ENCODE measurements at places on chromosomes 13 and 19.
A peak's percentile ranks its signal among the peaks of the same experiment; 100 is the strongest.

DNA sequence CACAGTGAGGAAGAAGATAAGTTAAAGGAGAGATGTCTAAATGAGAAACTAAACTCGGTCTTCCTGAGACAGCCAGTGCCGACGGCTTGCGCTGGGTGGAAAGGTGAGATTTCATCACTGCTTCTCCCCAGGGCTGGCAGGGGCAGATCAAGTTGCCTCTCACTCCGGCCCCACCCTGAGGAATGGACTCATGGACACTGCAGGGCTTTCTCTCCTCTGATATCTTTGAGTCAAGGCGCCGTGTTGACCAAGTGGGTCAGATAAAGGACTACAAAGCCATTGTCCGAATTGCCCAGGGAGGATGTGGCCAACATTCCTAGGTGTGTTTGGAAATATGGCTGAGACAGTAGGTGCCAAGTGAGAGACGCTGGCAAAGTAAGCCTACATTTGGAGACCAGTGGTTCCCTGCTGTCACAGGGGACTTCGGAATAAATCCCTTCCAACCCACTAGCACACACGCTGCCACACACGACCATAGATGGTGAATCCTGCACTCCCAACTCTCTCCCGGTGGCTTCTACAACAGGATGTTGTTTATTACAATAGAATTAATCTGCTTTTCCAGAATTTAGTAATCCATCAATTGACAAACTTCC lies 156.5 kb upstream of the TSC22D1 start:
- DNase-seq: no peak

- DNase-seq: no peak
Observed at GRCh38 chr19:47549261-47549862, 23.6 kb downstream of the ZNF541 start.

DNA sequence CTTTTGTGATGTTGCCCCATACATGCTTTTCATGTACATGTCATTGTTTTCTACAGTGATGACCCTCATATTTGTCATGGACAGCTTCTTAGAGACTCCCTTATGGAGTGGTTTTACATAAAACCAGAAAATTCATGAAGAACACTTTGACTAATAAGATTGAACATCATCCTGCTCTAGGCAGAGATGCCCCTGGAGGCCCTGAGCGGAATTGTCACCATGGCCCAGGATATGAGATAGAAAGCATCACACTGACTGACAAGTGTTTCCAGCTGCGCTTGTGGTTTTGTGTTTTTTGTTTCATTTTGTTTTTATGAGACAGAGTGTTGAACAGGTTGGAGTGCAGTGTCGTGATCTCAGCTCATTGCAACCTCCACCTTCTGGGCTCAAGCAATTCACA lies 22.2 kb downstream of the ZNF701 start:
- DNase-seq: no peak

GRCh38 chr19:11652056-11652455 lies 54.8 kb downstream of the ZNF627 start:
- DNase-seq: no peak

DNA sequence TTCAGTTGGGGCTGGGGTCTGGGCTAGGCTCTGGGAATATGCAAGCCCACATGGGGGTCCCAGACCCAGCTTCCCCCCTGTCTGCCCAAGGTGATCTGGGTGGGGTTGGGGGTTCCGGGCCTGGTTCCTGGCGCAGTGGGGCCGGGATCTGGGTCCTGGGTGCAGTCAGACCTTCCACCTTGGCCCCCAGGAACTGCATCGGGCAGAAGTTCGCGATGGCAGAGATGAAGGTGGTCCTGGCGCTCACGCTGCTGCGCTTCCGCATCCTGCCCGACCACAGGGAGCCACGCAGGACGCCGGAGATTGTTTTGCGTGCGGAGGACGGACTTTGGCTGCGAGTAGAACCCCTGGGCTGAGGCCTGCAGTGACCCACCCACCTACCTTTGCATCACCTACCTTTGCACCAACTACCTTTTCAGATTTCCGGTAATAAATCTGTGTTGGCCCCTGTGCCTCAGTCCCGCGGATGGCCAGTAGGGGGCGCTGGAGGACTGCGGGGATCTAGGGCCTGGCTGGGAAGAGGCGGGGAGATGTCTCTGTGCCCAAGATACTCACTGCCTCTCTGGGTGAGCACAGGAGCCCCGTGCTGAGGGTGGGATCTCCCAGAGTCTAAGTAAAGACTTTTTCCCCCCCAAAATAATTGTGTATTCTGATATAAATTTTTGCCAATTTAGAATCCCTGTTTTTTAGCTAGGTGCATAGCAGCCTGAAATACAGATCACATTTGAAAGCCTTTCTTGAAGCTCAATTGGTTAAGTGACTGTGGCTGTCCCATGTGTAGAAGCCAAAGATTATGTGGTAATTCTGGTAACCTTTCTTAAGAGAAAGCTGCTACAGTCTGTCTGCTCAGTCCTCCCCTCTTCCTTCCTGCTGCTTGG lies 11.5 kb upstream of the CYP4F3 start:
- DNase-seq: peak; percentile 20

GRCh38 chr19:49387936-49388372 lies at the start of gene KASH5:
KASH5 (plus strand) TSS chr19:49388249; CDS start chr19:49390884, 2,635 bp downstream.
- no peak for DNase-seq

- DNase-seq: no peak
Observed at GRCh38 chr19:43439032-43439708, 24.5 kb downstream of the TEX101 start.

DNA sequence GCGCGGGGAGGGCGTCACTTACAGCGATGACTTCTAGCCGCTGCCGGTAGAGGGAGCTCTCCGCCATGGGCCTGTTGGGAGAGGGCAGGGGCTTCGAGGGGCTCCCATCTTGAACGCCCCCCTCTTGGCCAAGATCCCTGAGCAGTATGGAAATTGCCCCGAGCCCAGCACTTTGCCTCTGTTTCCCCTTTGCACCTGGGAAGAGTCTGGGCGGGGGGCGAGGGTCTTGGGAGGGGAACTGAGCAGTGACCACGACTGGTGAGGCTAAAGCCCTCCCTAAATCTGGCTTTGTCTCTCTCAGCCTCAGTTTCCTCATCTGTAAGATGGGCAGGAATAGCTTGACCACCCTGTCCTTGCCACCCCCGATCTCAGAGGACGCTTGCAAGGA lies 2.8 kb downstream of the PALM3 start:
- no peak for DNase-seq

DNA sequence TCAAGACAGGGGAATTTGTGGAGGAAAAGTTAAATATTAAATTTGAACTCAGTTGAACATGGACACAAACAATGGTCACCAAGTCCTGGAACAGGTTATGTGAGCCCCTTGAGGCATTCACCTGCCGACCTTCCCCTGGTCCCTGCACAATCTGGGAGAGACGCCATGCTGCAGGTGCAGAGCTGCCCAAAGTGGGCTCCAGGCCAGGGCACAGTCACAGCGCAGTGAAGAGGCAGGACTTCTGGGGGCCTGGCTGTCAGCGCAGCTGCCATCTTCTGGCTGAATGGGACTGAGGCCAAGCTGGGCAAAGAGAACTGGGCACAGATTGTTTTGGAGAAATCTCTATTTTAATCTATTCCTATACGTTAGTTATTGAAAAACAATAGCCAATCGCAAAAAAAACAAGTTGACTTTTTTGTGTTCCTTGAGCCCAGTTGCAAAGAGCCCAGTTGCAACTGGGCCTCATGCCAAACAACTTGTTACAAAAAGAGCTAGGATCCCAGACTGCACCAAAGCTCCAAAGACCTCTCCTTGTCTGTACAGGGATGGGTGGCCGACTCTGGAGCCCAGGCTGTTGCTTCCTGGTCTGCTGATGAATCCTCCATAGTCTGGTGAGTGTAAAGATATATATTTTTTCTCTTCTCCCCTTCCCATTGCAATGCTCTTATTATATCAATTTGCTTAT lies 1.2 kb upstream of the ZNF626 start:
- DNase-seq: no peak

DNA sequence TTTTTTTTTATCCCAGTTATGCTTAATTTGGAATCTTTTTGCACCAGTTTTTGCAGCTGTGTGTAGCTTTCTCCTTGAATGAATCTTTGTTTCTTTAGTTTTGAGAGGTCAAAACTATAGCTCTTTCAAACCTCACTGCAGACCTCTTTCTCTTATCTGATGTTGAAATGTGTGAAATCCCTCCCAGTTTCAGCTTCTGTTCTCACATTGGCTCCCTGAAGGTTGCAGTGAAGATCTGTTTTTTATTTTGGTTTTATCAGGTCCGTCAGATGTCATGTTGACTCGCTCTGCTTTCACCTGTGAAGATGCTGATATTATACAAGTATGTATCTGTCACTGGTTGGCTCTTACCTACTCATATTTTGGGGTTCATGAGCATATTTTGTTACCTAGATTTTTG lies 372.0 kb downstream of the RFC3 start:
- DNase-seq: no peak

GRCh38 chr13:38850868-38851626 lies 139.6 kb downstream of the STOML3 start:
- DNase-seq: no peak

DNA sequence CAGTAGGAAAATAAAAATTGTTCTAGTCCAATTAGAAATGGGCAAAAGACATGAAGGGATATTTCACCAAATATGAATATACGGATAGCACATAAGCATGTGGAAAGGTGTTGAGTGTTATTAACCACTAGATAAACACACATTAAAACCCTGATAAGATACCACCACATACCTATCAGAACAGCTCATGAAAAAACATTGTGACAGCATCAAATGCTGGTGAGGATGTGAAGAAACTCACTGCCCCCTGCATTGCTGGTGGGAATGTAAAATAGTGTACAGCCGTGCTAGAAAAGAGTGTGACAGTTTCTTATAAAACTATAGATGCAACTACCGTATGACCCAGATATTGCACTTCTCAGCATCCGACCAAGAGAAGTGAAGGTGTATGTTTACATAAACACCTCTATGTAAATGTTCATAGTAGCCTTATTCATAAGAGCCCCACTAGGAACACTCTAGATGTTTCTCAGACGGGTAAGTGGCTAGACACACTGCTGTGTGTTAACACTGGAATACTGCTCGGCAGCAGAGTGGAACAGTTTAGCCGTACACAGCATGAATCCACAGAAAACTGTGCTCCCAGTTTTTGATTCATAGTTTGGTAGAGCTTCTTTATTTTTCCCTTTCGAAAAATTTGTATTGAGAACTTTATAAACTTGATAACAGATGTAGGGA lies 321.1 kb downstream of the MYO16 start:
- DNase-seq: no peak

DNA sequence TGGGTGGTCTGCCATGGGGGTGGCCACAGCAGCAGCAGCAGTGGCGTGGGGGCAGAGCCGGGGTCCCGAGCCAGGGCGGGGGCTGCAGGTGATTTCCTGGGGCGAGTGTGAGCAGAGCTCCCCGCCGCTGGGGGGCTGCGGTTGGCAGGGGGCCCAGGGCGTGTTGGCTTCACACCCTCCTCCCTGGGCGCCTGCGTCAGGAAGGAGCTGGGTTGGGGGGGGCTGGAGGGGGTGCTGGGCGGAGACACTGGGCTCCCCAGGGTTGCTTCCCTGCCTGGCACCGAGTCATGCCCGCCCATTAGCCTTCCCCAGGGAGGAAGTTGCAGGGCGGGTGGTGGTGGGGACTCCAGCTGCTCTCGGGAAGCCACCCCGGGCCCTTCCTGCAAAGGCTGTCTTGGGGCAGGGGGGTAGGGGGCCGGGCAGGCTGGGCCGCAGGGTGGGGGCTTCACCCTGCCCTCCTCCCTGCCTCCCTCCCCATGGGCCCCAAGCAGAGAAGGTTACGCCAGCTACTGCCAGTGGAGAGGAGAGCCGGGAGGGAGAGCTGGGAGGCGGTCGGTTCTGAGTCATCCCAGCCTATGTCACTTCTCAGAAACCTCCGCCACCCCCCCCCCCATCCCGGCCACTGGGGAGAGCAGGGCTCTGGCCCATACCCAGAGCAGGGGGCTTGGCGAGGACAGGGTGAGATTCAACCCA lies 4.6 kb downstream of the MIDN start:
- no peak for DNase-seq

DNA sequence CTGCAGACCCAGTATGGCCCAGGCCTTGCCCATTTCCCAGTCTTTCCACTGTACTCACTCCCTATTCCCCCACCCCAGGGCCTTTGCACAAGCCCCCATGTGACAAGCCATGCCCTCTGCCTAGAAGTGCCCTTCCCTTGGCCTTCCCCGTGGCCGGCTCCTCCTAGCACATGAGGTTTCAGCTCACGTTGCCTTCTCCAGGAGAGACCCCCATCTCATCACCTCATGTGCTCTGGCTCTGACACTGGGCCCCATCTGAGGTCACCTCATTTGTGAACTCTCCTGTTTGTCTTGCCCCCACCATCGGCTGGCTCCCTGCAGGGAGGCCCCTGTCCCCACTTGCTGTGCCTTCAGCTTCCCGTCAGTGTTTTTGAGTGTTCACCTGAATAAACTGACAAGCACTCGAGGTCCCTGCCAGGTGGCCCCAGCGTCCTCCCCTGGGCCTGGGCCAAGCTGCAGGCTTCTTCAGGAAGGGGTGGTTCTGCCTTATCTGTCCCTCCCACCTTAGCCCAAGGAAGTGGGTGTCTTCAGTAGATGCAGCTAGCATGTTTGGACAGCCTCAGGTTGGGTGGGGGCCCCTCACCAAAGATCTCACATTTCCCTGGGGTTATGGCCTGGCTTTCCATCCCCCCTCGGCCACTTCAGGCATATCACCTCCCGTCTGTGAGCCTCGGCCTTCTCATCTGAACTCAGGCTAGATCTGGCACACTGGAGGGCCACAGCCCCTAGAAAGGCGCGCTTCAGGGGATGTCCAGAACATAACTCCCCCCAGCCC lies 3.8 kb upstream of the SLC25A42 start:
- DNase-seq: no peak
